Cerebellum (tissue), 4 donors: ENCODE measurements at places on chromosomes 11 and 22. TPM values are rescaled to one million over a fixed set of nuclear protein-coding genes. Genes with fewer than 3 reads are reported as not detected.

Gene GP1BB
- 13.7 TPM for total RNA-seq

DNA sequence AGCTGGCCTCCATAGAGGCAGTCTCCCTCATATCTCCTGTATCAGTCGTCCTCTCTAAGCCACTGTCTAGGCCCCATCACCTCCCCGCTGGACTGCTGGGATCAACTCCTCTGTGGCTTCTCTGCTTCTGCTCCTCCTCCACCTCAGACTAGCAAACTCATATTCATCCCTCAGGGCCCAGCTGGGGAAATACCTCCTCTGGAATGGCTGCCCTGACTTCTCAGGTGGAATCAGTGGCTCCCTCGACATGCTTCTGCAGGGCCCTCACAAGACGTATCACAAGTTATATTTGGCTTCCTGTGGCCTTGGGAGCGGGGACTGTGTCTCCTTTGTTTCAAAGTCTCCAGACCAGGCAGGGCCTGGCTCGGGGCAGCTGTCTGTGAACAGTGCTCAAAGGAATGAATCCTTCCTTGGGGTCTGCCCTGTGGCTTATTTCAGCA, 10.0 kb downstream of the SLC29A2 start:
- no peak for DNase-seq

GRCh38 chr11:27201454-27202302, 161.1 kb downstream of the BBOX1 start:
- DNase-seq: no peak

GRCh38 chr11:75191330-75191717, 40.4 kb downstream of the SLCO2B1 start:
- no peak for DNase-seq

DNA sequence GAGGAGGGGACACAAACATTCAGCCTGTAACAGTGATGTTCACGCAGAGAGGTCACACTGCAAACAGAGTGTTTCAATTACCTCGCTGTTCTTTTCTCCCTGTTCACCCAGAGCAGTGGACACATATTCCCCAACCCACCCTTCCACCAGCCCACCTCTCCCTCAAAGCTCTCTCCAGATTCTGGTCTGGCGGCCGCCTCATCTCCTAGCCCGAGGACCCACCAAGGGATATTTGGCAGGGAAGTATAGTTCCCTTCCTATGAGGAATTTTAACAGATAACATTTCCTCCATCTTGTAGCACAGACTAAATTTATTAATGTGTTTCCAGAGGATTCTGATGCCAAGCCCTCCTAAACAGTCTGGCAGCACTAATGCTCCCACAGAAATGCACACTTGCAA, 111.0 kb upstream of the LMO1 start:
- DNase-seq: no peak

DNA sequence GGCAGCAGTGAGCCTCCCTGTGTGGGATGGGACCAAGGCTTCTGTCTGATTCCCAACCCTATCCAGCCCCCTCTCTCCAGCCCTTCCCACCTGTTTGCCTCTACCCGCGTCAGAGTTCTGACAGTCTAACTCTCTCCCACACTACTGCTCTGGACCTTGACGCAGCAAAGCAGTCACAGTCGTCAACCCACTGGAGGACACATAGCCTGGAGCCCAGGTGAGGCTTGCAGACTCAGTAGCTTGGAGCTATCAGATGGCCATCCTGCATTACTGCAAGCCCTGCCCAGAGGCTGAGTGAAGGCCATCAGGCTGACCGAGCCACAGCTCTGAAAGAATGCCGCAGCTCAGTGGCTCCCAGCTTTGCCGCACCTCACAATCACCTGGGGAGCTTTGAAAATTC, 3.7 kb downstream of the OAF start:
- DNase-seq: no peak

GRCh38 chr22:22556578-22556977, 2.5 kb downstream of the PRAME start:
- no peak for DNase-seq

DNA sequence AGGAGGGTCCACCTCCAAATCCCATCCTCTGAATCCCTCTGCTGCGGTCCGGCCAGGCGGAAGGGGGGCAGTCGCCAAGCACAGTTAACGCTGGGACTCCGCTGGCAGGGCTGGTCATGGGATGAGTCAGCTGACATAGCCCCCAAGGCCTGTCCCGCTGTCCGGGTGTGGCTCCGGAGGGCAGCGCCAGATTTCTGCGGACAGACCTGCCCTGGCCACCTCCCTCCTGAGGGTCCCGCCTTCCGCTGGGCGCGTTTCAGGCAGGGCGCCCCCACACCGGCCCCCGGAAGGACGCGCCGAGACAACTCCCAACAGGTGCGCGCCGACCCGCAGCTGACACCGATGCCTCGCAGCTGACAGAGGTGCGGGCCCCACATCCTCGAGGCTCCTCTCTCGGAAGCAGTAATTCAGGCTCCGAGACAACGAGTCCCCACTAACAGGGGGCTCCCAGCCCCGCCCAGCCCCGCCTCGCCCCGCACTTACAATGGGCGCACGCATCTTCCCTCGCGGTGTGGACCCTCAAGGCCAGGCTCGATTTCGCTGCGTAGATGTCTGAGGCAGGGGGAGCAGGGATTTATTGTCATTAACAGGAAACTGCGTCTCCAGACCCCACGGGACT, 607 bp downstream of the PLAAT3 start:
- DNase-seq: peak; percentile 23

GRCh38 chr22:30087611-30088010, 7.3 kb downstream of the HORMAD2 start:
- no peak for DNase-seq

DNA sequence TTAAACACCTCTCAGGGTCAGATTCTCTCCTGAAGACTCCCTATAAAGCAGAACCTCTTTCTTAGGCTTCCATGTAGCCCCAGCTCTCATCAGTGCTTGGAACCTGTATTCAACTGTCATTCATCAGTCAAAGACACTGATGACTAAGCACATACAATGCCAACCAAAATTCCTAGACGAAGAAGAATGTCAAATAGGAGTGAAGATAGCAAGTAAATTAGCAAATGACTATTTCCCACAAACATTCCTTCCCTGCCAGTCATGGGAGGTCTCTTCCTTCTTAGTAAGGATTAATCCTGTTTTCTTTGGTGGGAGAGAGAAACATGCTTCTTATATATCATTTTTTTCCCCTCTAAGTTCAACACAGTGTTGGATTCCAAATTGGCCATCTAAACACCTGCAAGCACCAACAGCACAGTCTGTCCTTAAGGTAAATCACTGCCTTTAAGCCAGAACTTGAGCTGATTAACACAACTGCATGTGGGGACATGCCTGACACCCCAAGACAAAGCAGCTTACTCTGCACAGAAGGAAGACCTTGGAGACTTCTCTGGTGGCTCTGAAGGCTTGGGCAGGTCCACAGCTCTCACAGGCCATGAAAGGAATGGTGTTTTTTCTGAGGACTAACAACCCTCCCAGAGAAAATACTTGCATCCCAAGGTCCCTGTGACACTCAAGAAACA, 47.5 kb upstream of the ME3 start:
- DNase-seq: no peak

- no peak for DNase-seq
Measured at GRCh38 chr11:129316781-129317180, 58.9 kb upstream of the BARX2 start.

DNA sequence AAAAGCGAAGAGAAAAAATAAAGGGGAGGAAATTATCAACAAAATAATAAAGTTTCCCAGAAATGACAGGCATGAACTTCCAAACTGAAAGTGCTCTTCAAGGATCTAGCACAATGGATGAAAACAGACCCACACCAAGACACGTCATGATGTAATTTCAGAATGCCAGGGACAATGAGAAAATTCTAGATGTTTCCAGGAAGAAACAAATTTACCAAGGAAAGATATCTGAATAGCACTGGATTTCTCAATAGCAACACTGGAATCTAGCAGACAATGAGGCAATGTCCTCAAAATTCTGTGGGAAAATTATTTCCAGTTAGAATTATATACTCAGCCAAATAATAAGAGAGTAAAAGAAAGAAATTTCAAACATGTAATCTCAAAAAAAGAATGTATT, 46.0 kb downstream of the DENND5A start:
- no peak for DNase-seq
